Germinal center (tissue), 1 donor: ENCODE measurements at places on chromosomes 11 and 22.
A peak's percentile ranks its signal among the peaks of the same experiment; 100 is the strongest.

DNA sequence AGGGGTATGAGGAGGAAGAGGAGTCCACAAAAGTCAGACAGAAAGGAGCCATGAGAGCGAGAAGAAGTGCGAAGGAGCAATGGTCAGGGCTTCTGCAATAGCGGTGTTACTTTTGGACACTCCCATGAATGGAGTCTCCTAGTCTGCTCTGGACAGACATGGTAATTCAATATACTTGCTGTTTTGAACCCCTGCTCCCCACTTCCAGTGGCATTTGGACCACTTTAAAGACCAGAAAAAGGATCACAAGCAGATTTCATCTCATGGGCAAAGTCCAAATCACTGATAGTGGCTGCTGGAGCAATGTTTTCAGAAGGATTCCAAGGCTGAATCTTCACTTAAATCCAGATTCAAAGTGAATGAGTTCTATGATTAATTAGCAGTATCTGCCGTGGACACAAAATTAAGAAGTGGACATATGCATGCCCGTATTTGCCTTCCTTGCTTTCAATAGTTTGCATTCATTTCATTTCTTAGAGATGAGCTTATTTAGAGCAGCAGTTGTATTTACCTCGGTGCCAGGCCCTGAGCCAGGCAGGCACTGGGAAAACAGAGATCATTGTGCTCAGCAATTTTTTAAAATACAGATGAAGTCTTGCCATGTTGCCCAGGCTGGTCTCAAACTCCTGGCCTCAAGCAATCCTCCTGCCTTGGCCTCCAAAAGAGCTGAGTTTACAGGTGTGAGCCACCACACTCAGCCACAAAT lies 72.0 kb downstream of the SLC1A2 start:
- DNase-seq: no peak

DNA sequence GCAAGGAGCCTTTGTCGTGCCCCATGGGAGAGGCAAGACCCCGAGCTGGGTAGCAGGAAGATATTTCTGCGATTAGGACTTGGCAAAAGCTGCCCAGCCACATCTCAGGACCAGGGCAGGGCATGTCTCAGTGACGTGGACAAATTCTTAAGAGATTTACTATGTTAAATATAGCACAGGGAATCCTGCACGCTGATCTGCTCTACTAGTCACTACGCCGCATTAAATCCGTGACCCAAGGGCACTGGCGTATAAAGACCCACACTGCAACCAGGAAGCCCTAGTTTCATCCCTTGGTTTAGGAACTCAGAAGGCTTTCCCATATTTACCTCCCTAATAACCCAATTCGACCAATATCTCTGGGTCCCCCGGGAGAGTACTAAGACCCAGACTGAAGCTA lies 35.1 kb downstream of the AP1B1 start:
- DNase-seq: no peak

DNA sequence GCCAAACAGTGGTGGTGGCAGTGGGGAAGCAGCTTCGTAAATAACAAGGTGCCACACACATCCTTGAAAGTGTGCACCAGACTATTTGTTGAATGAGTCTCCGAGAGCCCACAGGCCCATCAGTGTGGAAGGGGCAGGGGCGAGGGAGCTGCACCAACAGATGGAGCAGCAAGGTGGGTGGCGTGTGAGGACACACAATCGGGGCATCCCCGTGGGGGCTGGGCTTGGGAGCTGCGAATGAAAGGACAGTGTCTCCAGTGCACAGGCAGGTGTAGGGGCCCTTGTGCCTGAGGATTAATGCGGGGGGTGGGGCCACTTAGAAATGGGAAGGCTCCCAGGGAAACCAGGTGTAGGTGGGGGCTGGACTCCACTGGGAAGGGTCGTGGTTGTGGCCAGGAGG lies 2.8 kb downstream of the NRXN2 start:
- no peak for DNase-seq

DNA sequence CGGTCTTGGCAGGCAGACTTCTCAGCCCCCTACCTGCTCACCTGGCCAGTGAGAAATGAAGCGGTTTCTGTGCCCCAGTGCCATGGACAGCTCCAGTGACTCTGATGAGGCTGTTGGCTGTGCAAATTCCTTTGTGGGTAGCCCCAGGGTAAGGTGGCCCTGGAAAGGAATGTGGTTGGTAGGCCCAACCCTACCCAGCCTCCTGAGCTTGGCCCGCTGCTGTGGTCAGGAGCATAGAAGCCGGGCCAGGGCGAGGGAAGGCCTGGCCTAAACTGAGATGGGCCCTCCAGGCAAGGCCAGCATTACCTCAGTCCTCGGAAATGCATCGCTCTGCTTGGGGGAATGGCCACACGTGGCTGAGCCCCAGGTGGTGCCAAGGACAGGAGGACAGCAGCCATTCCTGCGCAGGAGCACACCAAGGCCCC lies 16.9 kb downstream of the DAGLA start:
- DNase-seq: no peak

DNA sequence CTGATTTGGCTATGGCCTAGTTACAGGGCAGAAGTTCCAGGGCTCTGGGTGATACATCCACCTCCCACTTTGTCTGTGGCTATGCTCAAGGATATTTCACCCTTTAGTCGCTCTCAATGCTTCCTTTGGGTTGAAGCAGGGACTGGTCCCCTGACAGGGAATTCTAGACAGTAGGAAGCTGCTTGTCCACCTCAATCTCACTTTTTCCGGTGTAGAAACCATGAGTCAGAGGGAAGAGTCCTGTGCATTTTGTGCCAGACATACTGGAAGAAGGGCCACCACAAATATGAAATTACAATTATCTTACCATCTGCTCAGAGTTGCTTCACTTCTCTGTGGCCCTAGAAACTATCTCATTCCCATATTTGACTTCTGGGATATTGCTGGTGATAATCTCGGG lies 413.7 kb upstream of the FAT3 start:
- no peak for DNase-seq

DNA sequence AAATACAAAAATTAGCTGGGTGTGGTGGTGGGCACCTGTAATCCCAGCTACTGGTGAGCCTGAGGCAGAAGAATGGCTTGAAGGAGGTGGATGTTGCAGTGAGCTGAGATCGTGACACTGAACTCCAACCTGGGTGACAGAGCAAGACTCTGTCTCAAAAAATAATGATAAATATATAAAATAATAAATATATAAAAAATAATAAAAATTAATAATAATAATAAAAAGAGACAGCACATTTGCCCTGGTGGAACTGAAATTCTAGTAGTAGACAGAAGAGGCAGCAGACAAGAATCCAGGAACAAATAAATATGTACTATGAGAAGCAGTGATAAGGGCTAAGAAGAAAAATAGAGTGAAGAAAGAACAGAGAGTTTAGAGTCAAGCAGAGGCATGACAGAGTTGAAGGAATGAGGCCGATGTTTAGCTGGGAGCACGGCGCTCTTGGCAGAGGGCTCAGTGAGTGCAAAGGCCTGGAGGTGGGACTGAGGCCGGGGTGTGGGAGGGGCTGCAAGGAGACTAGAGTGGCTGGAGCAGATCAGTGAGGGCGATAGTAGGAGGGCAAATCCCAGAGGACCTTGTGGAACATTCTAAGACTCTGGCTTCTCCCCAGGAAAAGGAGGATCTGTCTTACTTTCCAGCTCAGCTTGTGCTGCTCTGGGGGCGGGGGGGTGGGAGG lies 410.3 kb downstream of the MN1 start:
- DNase-seq: no peak

- peak; percentile 70 for DNase-seq
These were observed 679 bp downstream of the TUG1 start for GRCh38 chr22:30969532-30970355.
